ENCODE measurements at places on chromosomes 5 and 9.

- DNase-seq = peak; percentile 26
Observed at GRCh38 chr9:137156567-137157375, 13.1 kb downstream of the LRRC26 start.

GRCh38 chr5:1107167-1108022 is 4.5 kb downstream of the SLC12A7 start:
- DNase-seq = no peak

DNA sequence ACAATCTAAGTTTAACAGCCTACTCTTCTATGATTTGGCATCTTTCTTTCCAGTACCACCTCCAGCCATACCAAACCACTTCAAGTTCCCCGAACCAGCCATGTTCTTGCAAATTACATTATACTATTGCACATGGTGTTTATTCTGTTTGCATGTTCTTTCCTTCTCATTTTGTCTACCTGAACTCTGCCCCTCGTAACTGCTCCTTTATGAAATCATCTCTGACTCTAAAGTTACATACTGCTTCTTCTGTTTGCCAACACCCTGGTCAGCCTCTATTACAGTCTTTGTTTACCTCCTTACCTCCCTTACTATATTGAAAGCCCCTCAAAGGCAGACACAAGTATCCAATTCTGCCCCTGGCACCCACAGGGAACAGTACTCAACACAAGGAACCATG is 6.0 kb downstream of the PPP6C start:
- no peak for DNase-seq

GRCh38 chr5:113232221-113232620 is 202.6 kb downstream of the TSSK1B start:
- DNase-seq = no peak

- no peak for DNase-seq
Observed at GRCh38 chr5:156208271-156208670, 118.7 kb upstream of the SGCD start.
